ENCODE measurements at places on chromosomes 3 and 15.
A peak's percentile ranks its signal among the peaks of the same experiment; 100 is the strongest.

- no peak for DNase-seq
These were observed 1.3 kb downstream of the OCA2 start for GRCh38 chr15:28097656-28098359.

DNA sequence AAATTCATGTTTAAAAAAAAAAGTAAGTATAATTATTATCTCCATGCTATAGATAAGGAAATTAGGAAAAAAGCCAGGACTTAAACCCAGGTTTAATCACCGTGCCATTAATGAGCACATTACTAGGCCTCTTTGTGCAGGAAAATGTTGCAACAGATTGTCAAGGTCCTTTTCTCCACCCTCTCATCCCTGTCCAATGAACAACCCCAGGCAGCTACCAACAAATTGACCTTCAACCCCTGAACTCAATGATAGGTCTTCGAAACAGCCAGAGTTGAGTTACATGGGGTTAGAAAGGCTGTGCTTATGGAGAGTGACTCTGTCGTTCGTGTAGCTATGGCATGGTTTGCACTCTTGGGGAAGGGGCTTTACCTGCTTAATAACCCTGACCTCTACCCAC lies 84.2 kb upstream of the CTNNB1 start:
- DNase-seq = peak; percentile 75

DNA sequence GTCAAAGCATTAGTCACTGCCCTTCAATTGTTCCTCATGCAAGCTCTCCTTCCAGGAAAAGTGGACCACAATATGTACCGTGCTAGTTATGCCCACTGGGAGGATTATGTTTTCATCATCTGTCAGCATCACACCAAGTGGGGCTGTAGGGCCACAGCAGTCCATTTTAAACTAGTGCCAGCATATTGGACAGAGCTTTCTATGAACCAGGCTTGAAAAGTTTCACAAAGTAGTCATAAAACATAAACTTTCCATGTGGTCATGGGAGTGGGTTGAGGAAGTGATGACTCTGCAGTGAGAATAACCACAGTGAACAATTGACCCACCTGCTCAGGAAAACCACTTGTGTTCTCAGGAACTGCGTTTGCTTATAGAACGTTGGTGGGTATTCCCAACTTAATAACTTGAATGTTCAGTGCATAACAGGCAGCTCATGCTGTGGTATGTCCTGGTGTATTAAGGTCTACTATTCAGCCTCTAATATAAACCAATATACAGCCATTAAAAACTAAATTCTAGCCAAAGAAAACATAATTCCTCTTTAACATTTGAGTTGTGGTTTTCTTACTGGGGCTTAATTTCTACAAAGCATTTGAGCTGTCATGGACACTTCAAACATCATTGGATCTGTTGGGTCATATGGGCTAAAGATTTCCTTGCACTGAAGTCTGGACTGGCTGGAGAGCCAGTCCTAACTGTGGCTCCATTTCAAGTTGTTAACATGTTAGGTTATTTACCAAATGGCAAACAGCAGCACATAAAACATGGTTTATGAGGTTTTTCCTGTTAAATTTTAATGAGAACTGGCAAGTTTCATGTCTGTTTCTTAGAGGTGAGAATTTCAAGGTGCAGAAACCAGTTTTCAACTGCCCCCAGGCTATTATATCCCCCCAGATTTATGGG lies 274.1 kb downstream of the OTOL1 start:
- no peak for DNase-seq

DNA sequence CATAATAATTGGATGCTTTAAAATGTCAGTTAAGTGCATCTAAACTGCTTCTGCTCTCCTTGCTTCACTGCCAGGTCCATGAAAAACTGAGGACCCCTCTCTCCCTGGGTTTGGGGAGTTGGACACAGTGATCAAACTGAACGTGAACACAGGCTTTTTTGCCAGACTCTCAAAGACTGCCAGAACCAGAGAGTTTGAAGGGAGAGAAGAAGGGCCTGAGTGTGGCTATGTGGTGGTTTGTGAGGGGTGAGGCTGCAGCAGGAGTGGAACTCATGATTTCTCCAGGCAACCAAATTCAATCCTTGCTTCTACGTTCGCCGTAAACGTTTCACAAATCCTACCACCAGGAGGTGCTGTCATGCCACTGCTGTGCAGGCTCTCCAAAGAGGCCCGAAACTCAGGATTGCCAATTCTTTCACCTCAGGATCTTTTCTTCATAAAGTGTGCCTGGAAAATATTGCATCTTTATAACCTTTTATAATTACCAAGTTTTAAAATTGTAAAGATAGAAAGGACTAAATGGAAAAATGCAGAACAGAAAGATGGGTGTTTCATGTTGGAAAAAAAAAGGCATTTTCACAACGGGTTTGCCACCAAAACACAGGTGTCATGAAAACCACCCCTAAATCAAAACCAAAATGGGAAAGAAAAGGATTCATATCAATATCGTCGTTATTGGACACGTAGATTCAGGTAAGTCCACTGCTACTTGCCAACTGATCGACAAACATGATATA lies 19.7 kb downstream of the TM4SF4 start:
- no peak for DNase-seq

DNA sequence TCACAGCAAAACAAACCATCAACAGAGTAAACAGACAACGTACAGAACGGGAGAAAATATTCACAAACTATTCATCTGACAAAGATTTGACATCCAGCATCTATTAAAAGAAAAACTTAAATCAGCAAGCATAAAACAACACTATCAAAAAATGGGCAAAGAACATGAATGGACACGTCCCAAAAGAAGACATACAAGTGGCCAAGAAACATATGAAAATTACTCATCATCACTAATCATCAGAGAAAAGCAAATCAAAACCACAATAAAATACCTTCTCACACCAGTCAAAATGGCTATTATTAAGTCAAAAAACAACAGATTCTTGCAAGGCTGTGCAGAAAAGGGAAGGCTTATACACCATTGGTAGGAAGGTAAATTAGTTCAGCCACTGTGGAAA lies 13.7 kb upstream of the SERPINI2 start:
- DNase-seq = no peak

GRCh38 chr3:141408596-141408995 lies 40.3 kb downstream of the ZBTB38 start:
- DNase-seq = no peak

DNA sequence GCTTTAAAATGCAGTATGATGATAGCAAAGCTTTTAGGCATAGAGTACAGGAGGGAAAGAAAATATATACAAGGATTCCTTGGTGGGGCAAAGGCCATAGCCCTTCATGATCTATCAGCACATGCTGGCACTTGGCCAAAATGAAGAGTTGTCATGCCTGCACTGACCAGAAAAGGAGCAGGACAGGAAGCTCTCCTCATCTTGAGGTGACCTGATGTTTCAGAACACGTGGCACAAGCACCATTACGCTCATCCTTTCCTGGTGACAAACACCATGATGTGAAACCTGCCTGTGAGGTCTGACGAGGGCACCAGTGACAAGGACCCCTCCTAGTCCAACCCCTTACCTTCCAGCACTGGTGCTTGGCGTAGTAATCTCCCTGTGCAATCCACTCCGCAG lies 77.9 kb upstream of the DCLK3 start:
- no peak for DNase-seq

GRCh38 chr15:31228980-31229826 lies 97.4 kb upstream of the KLF13 start:
- DNase-seq = peak; percentile 58

DNA sequence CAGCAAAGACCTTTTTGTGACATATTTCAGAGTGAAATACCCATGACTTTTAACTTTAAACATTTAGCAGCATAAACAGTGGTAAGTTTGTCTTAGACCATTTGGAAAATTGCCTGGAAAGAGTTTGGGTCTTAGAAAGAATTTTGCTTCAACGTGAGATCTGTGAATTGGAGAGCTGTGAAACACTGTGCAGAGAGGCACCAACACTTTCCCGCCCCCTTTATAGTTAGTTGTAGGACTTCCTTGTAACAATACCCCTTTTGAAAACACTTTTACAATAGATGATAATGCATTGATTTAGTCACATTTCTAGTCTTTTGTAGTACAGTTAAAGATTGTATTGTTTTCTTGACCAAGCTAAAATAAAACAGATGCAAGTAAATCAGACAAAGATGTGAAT lies 43.5 kb upstream of the MBNL1 start:
- no peak for DNase-seq

DNA sequence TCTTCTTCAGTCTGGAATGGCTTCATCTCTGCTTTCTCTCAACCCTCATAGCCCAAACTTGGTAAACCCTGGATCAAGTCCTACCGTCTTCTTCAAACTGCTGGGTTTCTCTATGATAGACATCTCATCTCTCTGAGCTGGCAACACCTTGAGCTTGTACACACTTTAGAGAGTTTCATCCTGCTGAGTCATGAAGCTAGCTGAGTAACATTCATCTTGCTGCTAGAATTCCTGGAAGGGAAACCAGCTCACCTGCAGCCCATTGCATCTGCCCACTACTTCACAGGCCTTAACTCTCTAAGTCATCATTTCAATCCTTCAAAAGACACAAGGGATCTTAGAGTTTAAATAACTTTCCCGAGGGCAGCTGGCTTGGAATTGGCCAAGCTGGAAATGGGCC lies 175.5 kb upstream of the RORA start:
- DNase-seq = no peak

DNA sequence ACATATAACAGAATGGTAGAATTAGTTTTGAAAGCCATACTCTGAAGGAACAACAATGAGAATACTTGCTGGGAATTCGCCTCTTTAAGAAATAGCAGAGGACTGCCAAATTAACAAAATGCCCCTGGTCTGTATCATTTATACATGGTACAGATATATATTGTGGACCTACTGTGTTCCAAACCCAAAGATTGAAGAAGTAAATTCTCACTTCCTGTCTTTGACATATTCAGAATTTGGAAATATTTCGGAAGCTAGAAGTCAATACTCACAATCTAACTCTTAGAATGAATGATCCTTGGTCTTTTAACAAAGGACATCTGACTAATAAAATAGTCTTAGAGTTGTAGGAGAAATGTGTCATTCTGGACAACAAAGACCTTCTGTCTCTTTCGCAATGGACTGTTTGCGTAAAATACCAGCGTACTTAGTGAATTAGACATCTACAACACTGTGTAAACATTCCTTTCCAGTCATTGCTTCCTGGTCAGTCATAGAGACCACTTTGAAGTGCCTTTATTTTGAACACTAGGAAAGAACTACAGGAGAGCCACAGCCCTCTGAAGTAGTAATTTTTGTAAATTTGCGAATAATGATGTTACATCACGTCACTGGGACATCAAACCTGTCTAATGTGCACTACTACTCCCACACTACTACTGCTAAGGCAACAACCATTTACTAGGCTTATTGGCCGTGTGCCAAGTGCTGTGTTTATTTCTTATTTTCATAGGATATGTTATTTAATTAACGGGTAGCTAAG lies 68.0 kb downstream of the CHL1 start:
- DNase-seq = peak; percentile 32

DNA sequence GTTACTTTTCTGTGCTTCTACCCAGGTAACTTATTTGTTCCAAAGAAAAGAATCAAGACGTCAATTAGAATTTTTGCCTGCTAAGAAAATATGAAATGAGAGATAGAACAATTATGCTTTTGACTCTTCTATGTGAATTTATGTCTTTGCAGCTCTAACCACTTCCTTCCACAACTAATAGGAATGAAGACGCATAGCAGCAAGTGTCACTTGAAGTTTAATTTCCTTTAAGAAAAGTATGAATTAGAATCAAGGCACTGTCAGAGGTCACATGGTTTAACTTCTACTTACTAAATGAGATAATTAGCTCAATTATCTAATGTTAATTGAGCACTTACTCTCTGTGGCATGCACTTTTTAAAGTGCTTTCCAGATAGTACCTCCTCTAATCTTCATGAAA lies 3.3 kb downstream of the WDR49 start:
- no peak for DNase-seq

- DNase-seq = no peak
These were observed 14.6 kb downstream of the HEMK1 start for GRCh38 chr3:50583897-50584296.

GRCh38 chr15:98850961-98851572 lies 156.5 kb downstream of the PGPEP1L start:
- peak; percentile 74 for DNase-seq

- DNase-seq = no peak
These were observed 24.5 kb upstream of the PROK2 start for GRCh38 chr3:71809321-71810026.

All from HuH-7 (cell line).